ENCODE measurements at places on chromosomes 5 and 9.

- no peak for DNase-seq
Observed at GRCh38 chr9:130237763-130238524, 27.6 kb upstream of the HMCN2 start.

DNA sequence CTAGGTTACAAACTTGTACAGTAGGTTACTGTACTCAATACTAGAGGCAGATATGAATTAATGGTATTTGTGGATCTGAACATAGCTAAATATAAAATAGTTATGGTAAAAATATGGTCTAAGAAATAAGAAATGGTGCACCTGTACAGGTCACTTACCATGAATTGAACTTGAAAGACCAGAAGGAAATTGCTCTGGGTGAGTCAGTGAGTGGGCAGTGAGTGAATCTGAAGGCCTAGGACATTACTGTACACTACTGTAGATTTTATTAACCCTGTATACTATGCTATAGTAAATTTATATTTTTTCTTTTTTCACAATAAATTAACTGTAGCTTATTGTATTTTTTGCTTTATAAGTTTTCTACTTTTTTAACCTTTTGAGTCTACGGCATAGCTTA, 1020.4 kb downstream of the CDH18 start:
- DNase-seq, result no peak

- no peak for DNase-seq
Observed at GRCh38 chr5:139898981-139899380, 103.4 kb downstream of the PSD2 start.

DNA sequence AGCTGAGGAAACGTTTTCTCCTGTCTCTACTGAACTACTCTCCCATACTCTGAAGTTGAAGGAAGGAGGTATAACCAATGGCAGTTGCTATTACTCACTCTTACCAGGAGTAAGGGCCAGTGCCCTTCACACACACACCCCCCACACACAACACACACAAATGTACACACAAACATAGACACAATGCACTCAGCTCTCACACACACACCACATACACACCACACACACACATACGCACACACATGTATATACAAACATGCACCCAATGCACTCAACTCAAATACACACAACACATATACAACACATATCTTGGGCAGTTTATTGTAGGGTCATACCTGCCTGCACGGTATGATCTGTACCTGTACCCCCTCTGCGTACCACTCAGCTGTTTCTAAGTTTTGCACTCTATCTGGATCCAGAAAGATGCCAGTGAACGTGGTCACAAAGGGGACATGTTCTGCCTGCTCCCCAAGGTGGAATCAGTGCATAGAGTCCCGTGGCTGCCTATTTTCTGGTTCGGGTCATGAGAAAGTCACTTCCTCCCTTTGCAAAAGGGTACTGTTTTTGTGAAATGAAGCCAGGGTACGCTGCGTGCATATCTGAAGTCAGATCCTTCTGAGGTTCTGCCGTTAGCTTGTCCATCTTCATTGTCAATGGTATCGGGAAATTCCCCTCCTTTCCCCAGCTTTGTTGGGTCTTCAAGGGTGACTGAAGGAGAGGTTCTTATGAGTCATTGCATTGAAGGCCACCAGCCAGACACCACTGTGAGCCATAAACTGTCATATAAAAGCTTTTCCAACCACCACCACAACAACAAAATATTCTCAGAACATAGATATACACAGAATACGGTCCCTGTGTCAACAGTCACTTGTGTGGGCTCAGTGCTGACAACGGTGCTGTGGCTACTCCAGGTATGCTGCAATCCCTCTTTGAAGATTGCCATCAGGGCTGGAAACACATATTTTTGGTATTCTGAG, 131.9 kb downstream of the UGCG start:
- DNase-seq, result peak; percentile 30

GRCh38 chr5:137409736-137410135, 89.4 kb downstream of the SPOCK1 start:
- DNase-seq, result no peak

Data from activated CD4-positive, alpha-beta T cell treated with anti-CD3 and anti-CD28 coated beads, Interleukin-2, amount 50 U/mL, for 48 hours (primary cell).